ENCODE measurements at places on chromosomes 3 and 15.

- no peak for DNase-seq
Observed at GRCh38 chr3:131775650-131776049, 259.2 kb downstream of the CPNE4 start.

GRCh38 chr3:88997260-88997659 lies 110.2 kb upstream of the EPHA3 start:
- no peak for DNase-seq

DNA sequence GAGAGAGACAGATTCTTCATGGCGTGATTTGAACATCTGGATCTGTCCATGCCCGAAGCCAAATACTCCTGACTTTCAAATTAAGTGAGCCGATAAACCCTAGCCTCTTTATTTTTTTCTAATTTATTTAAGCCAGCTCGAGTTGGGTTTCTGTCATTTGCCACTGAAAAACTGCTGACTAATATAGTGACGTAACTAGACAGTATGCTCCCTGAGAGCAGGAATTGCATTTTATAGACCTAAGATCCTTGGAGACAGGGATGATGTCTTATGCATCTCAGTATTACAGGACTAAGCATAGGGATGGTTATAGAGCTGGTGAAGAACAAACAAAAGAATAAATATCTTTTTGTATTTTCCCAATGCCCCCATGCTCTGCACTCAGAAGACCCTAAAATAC lies 4.6 kb downstream of the LHFPL4 start:
- DNase-seq, result no peak

GRCh38 chr3:32500880-32501782 lies 1.5 kb downstream of the CMTM6 start:
- DNase-seq, result peak; percentile 11

DNA sequence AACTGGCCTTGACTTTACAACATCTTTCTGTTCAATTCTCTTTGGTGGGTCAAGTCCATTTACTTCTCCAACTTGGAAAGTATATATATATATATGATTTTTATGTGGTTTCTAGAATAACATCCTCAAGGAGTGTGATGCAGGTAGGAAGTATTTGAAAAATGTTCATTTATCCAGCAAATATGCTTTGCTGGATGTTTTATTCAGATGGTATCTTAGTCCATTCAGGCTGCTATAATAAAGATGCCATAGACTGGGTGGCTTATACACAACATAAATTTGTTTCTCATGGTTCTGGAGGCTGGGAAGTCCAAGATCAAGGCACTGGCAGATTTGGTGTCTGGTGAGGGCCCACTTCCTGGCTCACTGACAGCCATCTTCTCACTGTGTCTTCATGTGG lies 168.7 kb upstream of the RASGRP1 start:
- no peak for DNase-seq

- no peak for DNase-seq
Observed at GRCh38 chr3:13613343-13614190, 64.6 kb downstream of the FBLN2 start.

- no peak for DNase-seq
Observed at GRCh38 chr15:99504071-99504822, 61.5 kb upstream of the MEF2A start.

DNA sequence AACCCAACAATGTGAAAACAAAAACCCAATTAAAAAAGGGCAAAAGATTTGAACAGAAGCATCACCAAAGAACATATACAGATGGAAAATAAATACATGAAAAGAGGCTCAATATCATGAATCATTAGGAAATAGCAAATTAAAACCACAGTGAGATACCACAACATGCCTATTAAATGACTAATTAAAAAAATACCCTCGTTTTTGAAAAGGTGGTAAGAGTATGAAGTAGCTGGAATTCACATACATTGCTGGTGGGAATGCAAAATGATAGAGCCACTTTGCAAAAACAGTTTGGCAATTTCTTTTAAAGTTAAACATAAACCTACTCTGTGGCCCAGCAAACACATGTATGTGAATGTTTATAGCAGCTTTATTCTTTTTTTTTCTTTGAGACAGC lies 75.8 kb downstream of the B3GNT5 start:
- DNase-seq, result peak; percentile 53

- no peak for DNase-seq
Observed at GRCh38 chr3:117562000-117562399, 852.4 kb downstream of the TUSC7 start.

GRCh38 chr15:92541291-92542200 lies 114.0 kb downstream of the FAM174B start:
- DNase-seq, result peak; percentile 72

DNA sequence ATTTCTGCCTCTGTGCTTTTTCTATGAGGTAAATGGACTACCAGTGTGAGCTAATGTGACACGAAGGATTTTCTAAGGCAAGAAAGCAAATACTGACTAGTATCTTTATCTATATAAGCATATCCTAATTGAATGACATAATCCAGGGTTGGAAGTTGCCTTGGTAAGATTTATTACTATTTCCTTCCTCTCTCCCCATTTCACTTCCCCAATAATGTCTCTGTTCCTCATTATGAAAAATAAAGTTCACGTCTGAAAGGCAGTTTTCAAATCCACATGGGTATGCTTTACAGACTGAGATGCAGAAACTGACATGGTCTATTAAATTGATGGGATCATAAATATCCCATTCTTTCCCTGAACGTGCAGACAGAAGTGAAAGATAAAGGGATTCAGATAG lies 86.0 kb downstream of the DTWD1 start:
- DNase-seq, result no peak

- DNase-seq, result peak; percentile 70
Observed at GRCh38 chr3:147758771-147759170, 349.6 kb downstream of the ZIC1 start.

DNA sequence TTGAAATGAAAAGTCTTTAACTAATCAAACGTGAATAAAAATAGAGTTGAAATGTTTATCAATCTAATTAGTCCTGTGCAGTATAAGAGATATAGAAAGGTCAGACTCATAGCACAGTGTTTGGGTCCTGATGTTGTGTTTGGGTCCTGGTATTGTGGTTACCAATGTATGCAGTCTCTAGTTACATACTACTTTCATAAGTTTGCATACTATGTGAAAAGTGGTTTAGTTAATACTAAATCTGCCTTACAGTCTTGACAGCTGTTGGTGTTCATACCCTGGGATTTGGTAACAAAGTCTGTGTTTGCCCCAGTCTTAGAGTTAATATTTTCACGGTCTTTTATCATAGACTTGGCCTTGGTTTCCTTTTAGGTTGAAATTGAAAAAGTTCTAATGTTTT lies 41.7 kb downstream of the KIF15 start:
- no peak for DNase-seq

DNA sequence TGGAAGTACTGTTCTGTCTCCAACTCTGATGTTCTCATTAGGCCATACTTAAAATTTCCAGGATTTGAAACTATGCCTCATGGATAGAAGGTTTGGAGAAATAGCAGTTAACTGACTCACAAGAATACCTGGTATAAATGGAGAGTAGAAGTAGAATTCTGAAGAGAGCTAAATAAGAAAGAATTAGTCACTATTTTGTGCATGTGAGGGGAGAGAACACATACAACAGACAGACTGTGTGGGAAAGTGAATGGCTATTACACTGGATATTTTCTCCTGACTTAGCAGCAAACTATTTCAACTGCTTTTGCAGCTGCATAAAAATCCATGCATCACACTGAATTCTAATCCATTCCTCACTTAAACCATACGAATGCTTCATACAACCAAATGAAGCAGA lies 71.3 kb downstream of the C3orf70 start:
- DNase-seq, result peak; percentile 6

- peak; percentile 94 for DNase-seq
Observed at GRCh38 chr3:160376681-160377080, 22.3 kb downstream of the IFT80 start.

GRCh38 chr3:53805463-53806159 lies 40.6 kb downstream of the CHDH start:
- DNase-seq, result no peak

- peak; percentile 94 for DNase-seq
Observed at GRCh38 chr3:113783463-113783862, 36.6 kb downstream of the ATP6V1A start.

DNA sequence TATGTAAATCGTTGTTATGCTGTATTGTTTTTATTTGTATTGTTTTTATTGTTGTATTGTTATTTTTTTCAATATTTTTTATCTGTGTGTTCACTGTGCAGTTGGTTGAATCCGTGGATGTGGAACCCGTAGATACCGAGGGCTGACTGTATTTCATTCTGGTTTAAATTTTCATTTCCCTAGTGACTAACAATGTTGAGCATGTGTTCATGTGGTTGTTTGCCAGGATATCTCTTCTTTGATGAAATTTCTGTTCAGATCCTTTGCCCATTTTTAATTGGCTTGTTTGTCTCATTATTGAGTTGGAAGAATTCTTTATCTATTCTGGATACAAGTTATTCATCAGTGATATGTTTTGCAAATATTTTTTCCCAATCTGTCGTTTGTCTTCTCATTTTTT lies 29.7 kb downstream of the STOML1 start:
- peak; percentile 60 for DNase-seq

DNA sequence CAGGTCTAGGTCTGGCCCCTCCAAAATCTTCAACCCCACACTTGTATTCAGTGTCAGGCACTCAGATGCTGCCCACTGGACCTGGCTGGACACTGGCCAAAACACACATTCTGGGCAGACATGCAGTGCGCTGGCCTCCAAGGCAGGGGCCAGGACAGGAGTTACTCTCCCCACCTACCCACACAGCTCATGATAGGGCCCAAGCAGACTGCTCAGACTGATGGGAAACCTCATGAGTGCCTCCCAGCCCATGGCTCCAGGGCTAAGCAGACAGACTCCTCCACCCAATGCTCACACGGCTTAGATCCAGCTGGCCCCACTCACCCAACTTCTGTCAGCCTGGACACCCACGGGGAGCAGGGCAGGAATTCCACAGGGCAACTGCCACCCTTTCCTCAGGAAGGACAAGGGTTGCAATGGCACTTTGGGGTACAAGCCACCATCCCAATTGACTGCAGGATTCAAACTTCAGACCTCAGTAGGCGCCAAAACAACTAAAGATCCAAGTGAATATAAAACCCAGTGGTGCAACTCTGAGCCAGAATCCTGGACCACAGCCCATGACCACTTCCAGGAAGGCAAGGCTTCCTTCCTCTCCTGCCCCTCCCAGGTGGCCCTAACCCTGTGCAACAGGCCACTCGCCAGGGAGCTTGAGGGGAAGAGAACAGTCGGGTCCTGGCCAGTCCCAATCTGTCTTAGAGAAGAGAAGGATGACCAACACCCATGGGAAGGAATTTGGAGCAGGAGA lies 1.4 kb downstream of the LTF start:
- DNase-seq, result no peak

DNA sequence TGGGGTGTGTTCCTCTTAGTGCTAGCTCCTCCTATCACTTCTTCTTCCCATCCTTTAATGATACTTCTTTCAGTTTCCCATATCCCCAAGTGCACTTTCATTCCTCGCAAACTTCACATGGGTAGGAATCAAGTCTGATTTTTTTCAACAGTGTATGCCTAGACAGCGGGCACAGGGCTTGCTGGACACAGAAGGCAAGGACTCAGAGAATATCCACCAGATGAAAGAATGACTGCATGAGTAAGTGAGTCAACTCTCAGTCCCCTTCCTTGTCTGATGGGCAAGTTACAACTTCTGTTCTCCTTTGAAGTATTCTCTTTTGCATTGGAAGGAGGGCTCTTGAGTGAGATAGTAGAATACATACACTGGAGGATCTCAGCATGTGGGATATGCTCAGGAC lies 3.1 kb upstream of the SQOR start:
- DNase-seq, result peak; percentile 69

DNA sequence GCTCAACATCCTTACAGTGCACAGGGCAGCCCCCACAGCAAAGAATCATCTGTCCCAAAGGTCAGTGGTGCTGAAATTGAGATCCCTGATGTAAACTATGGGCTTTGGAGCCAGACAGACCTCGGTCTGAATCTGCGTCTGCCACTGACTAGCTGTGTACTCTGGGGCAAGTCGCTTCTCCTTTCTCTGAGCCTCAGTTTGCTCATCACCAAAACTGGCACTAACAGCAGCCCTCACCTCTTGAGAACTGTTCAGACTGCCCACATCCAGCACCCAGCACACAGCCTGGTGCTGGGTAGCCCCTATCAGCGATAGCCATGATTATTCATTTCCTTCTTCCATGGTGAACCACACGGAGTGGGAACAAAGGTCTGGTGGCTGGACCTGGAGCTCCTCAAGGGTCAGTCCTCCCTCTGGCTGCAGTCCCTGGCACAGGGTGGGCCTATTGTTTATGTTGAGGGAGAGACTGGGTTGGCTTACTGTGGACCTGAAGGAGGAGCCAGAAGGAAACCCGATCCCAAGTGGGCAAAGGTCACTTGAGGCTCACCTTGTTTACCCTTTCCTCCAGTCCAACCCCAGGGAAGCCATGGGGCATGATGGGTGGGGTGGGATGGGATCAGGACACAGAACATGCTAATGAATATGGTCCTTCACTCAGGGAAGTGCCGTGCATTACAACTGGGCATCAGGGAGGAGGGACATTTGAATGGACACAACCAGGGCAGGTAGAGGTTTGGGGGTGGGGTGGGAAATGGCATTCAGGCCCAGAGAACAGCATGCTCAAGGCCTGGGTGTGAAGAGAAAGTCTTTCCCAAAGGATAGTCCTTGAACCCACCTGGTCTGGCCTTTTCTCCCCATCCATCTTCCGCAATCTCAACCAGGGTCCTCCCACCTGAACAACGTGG lies 1.6 kb upstream of the PRKCD start:
- no peak for DNase-seq

DNA sequence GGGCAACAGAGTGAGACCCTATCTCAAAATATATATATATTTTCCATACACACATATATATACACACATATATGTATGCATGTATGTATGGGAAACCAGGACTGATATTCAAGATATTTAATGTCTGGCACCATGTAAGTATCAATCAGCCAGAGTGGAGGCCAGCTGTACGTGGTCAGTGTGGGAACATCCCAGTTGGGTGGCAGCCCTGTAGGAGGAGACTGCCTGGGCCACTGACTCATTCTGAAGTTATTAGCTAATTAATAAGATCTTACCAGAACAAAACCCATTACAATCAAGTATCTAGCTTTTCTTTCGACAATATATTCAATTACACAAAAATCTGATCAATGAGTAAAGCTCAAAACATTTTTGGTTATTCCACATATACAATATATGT lies 85.1 kb upstream of the OCA2 start:
- peak; percentile 33 for DNase-seq

GRCh38 chr15:91411586-91411985 lies 311.5 kb downstream of the SV2B start:
- DNase-seq, result no peak

DNA sequence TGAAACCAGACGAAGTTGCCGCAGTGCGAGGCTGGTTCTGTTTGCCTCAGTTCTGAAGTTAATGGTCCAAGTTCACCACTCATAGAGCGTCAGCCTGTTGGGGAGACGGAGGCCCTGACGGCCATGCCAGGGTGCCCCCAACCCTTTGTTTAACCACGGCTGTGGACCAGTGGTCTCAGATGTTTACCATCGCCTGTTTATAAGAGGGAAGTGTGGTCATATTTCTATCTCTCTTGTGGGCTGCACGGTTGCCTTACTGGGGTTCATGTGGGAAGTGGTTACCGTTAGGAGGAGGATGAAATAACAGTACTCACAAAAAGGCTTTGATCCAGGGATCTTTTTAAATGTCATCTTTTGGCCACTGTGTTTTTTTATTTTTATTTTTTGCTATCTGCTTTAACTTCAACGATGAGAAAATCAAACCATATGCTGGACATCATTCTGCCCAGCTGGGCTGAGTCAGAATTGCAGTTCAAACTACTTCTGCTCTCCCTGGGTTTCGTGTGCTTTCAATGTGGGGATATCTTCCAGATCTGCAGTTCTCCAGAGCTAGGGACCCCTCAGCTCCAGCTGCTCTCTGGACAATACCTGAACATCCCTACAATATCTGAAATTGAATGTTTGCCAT lies 17.8 kb downstream of the SMAD3 start:
- peak; percentile 74 for DNase-seq

Measured in GM23248 (cell line).